ENCODE measurements at places on chromosomes 1 and 21.

DNA sequence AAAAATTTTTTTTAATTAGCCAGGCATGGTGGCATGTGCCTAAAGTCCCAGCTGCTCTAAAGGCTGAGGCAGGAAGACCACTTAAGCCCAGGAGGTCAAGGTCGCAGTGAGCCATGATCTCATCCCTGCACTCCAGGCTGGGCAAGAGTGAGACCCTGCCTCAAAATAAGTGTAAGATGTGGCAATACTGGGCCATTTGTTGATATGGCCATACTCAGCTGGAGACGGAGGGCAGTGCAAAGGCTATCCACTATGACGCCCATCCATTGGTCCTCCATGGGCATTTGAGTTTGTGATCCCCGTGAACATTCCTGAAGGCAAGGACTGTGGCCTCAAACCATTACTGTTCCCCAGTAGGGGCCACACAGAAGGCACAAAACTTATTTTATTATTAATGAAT lies 1.5 kb downstream of the CASP9 start:
- no peak for DNase-seq

GRCh38 chr1:34796990-34797389 lies 4.2 kb downstream of the GJA4 start:
- DNase-seq: no peak

- DNase-seq: no peak
Observed at GRCh38 chr1:96076589-96076988, 645.0 kb upstream of the PTBP2 start.

DNA sequence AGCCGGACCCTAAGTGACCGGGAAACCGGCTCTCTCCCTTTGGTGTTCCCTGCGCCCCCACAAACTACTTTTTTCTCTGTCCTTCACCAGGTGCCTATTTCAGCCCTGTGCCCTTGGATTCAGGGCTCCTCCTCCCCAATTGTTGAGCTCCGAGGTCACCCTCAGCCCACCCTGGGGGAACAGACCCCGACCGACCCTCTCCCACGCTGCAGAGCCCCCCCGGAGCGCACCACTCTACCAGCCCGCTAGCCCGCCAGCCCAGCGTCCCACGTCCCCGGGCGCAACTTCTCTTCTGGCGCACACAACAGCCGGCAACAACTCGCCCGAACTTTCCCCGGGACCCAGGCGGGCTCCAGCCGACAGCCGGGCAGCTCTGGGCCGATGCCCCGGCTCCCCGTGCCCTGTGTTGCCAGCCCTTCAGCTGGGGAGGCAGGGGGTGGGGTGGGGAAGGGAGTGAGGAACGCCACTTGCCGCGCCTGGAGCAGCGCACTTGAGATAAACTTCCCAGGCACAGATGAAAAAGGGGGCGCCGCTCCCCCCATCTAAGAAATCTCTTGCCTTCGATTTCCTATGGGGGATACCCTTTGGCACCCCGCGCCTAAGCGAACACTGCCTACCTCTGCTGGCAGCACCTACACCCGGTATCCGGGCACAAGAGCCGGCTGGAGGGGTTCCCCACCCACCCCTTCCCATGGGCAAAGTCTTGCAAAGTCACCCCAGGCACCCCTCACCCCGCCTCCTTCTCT lies 997 bp downstream of the CASZ1 start:
- DNase-seq: no peak

- no peak for DNase-seq
Observed at GRCh38 chr1:33257772-33258712, 1.8 kb downstream of the ZNF362 start.

DNA sequence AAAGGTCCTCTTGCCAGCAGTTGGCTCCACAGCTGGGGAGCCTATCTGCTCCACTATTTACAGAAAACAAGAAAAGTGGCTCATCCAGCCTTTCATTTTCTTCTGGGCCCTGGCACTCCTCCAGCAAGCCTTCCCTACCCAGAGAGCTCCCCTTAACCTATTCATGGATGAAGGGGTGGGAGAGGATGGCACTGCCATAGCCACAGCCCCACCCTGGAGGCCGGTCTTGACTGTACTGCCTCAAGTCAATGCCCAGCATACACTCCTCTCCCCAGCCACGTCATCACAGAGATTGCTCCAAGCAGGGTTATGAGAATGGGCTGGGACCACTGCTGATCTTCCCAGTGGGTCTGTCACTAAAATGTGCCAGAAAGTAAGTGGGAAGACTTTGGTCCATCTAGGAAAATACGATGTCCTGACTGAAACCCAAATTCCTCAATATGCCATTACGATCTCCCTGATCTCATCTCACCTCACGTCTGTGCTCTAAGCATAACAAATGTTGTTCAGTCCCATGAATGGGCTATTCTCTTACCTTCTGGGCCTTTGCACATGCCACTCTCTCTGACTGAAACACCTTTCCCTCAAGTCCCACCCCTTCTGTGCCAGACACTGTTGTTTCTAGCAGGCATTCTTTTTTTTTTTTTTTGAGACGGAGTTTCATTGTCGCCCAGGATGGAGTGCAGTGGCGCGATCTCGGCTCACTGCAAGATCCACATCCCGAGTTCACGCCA lies 21.4 kb upstream of the PTAFR start:
- no peak for DNase-seq

DNA sequence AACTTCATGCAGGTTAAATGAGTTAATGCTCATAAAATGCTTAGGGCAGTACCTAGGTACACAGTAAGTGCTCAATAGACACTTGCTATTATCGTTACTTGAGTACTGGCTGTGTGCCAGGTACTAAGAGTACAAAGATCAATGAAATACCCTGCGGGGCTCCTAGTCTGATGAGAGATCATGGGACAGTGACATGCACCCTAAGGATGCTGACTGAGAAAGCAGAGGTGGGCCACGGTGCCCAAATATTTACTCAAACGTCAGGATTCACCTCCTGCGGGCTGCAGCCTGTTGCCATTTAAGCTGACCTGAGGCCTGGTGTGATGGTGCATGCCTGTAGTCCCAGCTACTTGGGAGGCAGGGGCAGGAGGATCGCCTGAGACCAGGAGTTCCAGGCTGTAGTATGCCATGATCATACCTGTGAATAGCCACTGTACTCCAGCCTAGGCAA lies 19.8 kb upstream of the LUZP1 start:
- no peak for DNase-seq

- no peak for DNase-seq
Observed at GRCh38 chr1:33837635-33838034, 26.2 kb upstream of the HMGB4 start.

GRCh38 chr1:201554190-201554600 lies 15.3 kb downstream of the NAV1 start:
- DNase-seq: no peak

DNA sequence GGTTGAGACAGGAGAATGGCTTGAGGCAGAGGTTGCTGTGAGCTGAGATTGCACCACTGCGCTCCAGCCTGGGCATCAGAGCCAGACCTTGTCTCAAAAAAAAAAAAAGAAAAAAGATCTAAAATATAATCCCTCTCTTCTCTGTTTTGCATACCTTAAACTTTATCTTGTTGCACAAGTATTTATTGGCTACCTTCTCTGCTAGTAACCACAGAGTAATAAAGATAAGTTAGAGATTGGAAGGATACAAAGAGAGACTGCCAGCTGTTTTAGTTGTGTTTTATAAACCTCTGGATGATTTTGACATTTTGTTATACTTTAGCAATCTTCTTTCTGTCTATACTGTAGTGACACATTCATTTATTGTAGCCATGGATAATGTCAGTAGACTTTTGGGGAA lies 27.7 kb downstream of the AGO3 start:
- no peak for DNase-seq

DNA sequence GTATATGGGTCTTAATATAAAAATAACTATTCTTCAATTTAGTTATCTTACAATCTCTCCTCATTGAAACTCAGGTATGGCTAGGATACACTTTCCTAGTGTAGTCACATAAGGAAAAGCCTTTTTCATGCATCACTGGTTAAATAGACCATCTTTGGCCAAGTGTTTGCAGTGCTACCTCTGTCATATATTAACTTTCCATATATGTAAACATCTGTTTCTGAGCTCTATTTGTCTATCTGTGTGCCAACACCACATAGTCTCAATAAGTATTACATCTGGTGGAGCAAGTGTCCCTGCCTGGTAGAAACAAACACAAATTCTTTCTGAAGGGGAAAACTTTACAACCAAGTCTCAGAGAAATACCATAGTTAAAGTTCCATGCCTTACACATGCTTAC lies 134.6 kb downstream of the TSEN15 start:
- no peak for DNase-seq

- DNase-seq: no peak
Observed at GRCh38 chr1:182617734-182618351, 13.7 kb upstream of the RGS16 start.

DNA sequence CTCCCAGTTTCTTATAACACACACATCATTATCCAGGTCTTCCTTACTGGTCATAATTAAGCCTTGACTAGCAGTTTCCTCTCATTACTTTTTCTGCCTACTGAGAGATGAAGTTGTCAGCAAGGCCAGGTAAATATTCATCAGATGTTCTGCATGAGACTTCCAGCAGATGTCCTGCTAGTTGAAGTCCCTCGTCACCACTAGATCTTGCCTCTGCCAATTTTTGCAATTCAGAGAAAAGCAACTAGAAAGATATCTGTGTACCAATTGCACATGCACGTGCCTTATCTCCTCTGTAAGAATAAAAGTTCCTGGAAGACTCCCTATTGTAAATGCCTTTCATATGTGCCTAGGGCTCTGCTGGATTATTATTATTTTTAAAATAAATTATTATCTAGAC lies 18.3 kb downstream of the ACKR1 start:
- no peak for DNase-seq

DNA sequence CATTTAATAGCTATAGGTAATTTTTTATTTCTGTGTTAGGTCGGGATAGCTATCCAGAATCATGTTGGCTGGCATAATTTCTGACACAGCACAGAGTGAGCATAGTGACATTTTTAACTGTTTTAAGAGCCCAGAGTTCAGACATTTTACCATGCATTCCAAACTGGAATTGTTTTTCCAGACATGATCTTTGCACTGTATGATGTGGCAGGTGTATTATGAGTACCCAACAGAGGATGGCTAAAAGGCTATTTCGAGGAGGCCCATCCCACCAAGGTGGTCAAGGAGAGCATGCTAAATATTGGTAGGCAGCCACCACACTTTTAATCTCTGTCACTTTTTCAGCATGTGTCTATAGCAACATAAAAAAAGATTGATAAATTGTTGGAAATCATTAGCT lies 137.3 kb upstream of the ST6GALNAC5 start:
- no peak for DNase-seq

DNA sequence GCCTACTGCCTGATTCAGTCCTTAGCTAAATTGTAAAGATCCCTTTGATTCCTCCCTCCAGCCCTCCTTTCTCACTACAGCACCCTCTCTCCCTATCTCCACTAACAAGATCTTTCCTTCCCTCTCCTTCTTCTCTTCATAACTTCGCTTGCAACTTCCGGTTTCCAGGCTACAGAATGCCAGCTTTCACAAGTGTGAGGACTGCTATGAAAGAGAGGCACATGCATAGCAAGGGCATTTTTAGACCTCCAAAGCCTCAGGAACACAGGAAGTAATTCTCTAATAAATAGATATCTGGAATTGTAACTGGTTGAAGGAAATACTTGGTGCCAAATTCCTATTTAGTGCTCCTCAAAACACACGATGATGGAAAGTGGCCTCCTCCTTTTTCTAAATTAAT lies 196.7 kb downstream of the HLX start:
- no peak for DNase-seq

DNA sequence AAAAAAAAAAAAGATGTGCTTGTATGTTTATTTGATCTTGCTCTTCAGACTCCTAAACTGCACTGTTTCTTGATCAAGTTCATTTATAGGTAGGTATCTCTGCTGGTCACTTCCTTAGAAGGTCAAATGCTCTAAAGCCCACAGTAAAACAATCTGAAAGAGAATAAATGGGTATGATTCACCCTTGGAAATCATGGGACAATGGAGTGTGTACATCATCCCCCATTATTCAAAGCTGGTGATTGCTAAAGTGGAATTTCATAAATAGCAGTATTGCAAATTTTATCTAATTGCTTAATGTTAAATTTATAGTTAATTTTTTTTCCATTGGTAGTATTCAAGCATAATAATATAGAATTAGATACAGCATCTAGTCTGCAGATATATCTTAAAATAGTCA lies 53.4 kb downstream of the MIER1 start:
- no peak for DNase-seq

DNA sequence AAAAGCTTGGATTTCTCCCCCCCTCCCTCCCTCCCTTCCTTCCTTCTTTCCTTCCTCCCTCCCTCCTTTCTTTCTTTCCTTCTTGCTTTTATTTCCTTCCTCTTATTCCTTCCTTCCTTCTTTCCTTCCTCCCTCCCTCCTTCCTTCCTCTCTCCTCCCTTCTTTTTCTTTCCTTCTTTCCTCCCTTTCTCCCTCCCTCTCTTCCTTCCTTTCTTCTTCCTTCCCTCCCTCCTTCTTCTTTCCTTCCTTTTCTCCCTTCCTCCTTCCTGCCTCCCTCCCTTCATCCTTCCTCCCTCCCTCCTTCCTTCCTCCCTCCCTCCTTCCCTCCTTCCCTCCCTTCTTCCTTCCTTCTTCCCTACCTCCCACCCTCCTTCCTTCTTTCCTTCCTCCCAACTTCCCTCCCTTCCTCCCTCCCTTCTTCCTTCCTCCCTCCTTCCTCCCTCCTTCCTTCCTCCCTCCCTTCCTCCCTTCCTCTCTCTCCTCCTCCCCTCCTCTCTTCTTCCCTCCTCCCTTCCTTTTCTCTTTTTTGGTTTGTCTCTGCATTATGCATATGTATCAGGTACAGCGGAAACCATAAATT lies 22.8 kb downstream of the WDR64 start:
- no peak for DNase-seq

- no peak for DNase-seq
Observed at GRCh38 chr1:179818260-179818659, 59.3 kb downstream of the TOR1AIP2 start.

DNA sequence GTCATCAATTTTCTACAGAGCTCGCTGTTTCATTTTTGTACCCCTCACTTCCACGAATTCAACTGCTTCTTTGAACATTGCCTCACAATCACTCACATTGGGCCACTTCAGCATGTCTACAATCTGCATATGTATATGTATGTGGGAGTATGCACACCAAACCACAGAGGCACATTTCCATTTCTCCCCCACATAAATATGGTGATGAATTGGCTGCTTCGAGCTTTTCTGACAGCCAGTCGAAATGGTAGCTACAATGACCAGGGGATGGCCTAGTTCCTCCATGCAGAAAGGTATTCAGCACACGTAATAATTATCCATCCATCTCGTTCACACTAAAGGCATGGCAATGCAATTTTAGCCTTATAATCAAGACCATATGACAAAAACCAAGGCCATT lies 229.6 kb upstream of the ESRRG start:
- no peak for DNase-seq

DNA sequence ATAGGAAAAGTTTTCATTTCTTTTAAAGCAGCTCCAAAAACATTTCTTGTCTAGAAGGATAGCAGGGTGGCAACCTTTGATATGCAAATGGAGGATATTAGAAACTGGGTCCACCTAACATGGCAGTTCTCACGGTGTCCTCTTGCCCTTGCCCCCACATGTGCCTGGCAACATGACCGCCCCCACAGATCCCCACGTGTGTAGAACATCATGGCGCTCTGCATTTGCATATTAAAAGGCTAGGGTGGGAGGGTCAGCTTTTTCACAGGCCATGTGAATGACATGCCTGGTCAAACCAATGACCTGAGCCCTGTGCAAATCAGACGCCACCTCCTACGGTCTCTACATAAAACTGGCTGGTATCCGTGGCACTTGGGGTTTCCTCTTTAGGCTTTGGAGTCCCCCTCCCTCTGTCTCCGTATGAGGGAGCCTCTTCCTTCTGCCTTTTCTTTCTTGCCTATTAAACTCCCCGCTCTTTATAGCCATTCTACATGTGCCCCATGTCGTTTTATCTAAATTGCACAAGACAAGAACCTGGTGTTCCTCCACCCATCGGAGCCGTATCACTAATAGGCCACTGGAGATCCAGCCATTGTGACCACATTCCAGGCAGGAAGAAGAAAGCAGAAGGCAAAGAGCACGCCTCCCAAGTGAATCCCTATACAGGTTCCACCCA lies 71.3 kb downstream of the WDR4 start:
- DNase-seq: no peak

All from GM04503 (cell line).